PC-3 (cell line): ENCODE measurements at places on chromosomes 4 and X. TPM values are rescaled to one million over a fixed set of nuclear protein-coding genes. Genes with fewer than 3 reads are reported as not detected.
A peak's percentile ranks its signal among the peaks of the same experiment; 100 is the strongest.

FGG gene
- total RNA-seq, result not detected in 2 replicates

MAB21L2 gene
- total RNA-seq, result not detected in 2 replicates

TEX13A gene
- total RNA-seq, result not detected in 2 replicates

CENPVL2 gene
- total RNA-seq, result not detected in 2 replicates

F9 gene
- total RNA-seq, result not detected in 2 replicates

PPEF1 gene
- total RNA-seq, result not detected in 2 replicates

GAB3 gene
- 3.1 TPM in 1 of 2 replicates, not detected in the other for total RNA-seq

MAGEB10 gene
- not detected in 2 replicates for total RNA-seq

HHIP gene
- 1.2 and 2.3 TPM in 2 replicates for total RNA-seq

OPRPN gene
- total RNA-seq, result not detected in 2 replicates

VCX3A gene
- total RNA-seq, result not detected in 2 replicates

IL2RG gene
- not detected in 2 replicates for total RNA-seq

DSPP gene
- 0.04 TPM in 1 of 2 replicates, not detected in the other for total RNA-seq

GRCh38 chr4:151129796-151130195 lies 30.4 kb downstream of the RPS3A start:
- H3K36me3 ChIP-seq, result peaks cover 5% of the 10 kb centered on the region; the same call in 1 of the 2 replicates
- H3K4me3 ChIP-seq, result no peak overlapping the region
- no peaks in the 10 kb centered on the region for H3K4me1 ChIP-seq

GRCh38 chr4:182576601-182577289 lies 333.5 kb downstream of the TENM3 start:
- H3K27ac ChIP-seq, result no peak overlapping the region
- H3K4me3 ChIP-seq, result no peak overlapping the region
- H3K36me3 ChIP-seq, result no peaks in the 10 kb centered on the region
- DNase-seq, result no peak
- no peaks in the 10 kb centered on the region for H3K27me3 ChIP-seq
- H3K4me1 ChIP-seq, result peaks cover 4% of the 10 kb centered on the region; the same call in 1 of the 2 replicates

GRCh38 chr4:130825284-130825683 lies 1729.3 kb downstream of the C4orf33 start:
- no peak for DNase-seq
- no peaks in the 10 kb centered on the region for H3K36me3 ChIP-seq
- no peak overlapping the region for H3K4me3 ChIP-seq
- no peaks in the 10 kb centered on the region for H3K27me3 ChIP-seq

DNA sequence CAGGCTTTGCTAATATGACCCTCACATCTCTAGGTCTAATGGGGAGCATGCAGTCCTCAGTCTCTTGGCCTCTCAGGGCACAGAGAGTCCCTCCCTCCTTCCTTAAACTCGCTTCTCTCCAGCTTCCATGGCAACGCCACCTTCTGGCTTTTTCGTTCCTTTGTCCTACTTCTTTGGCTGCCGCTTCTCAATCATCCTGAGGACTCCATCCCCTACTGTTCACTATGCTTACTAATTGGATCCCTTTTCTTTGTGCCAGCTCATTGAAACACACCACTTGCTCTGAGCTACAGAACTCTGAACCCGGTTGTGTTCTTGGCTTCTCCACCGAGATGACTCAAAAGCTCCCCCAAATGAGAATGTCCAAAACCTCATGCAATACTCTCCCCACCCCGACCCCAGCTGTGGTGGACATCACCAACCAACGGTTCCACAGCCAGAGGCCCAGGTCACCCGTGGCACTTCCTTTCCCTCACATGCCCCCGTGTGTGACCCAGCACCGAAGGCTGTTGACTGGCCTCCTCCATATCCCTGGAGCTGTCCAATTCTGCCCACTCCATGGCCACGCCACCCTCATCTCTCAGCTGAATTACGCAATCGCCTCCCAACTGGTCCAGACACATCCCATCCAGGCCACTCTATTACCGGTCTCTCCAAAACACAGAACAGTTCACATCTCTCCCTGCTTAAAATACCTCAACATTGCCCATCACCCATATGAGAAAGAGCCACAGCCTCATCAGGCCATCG lies 34.7 kb downstream of the CRMP1 start:
- no peaks in the 10 kb centered on the region for H3K36me3 ChIP-seq
- DNase-seq, result no peak
- no peak overlapping the region for H3K27ac ChIP-seq
- peaks cover 2% of the 10 kb centered on the region; the same call in 1 of the 2 replicates for H3K4me1 ChIP-seq
- H3K27me3 ChIP-seq, result peaks cover 5% of the 10 kb centered on the region; the same call in 1 of the 2 replicates

- no peaks in the 10 kb centered on the region for H3K27me3 ChIP-seq
- H3K4me1 ChIP-seq, result no peaks in the 10 kb centered on the region
- no peak overlapping the region for H3K4me3 ChIP-seq
These were observed 633.5 kb downstream of the RAPGEF2 start for GRCh38 chr4:159736411-159736810.

GRCh38 chrX:21529771-21530170 lies 128.4 kb downstream of the KLHL34 start:
- H3K4me1 ChIP-seq, result peaks cover 27% of the 10 kb centered on the region
- DNase-seq, result peak; percentile 70

DNA sequence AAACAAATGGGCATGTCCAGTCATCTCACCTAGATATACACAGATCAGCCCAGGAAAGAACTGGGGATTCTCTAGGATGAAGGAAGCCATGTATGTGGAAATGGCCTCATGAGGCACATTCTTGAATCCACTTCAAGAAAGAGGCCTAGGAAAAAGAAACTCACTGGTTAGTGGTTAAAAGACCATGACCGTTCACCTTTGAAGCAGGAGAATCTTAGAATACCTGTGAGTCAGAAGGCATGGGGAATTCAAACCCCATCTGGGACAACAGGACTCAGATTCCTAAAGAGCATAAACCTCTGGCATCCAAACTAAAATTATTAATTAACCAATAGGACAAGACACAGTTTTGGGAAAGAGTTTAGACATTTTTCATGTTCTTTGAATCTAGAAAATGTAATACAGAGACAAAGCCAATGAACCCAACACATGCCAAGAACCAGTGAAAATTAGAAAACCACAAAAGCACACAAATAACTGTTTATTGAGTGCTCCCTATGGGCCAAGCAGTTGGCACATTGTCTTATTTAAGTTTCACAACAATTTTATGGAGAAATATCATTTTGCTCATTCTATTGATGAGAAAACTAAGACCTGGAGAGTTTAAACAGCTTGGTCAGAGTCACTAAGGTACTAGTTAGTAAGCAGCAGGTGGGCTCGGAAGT lies 97.5 kb downstream of the NPNT start:
- H3K4me3 ChIP-seq, result no peak overlapping the region
- peaks cover 33% of the 10 kb centered on the region for H3K4me1 ChIP-seq
- no peaks in the 10 kb centered on the region for H3K27me3 ChIP-seq
- H3K27ac ChIP-seq, result no peak overlapping the region

GRCh38 chr4:89108091-89108490 lies 3.2 kb upstream of the TIGD2 start:
- H3K4me1 ChIP-seq, result peaks cover 16% of the 10 kb centered on the region
- no peak for DNase-seq
- H3K36me3 ChIP-seq, result 0 out of 2 replicates have a peak, but pooled peaks cover 2% of the 10 kb centered on the region

- peak; percentile 33 for DNase-seq
- H3K4me1 ChIP-seq, result no peaks in the 10 kb centered on the region
- no peak overlapping the region for H3K27ac ChIP-seq
- no peaks in the 10 kb centered on the region for H3K36me3 ChIP-seq
- H3K4me3 ChIP-seq, result no peak overlapping the region
These were observed 397.9 kb downstream of the PPP3CA start for GRCh38 chr4:100949350-100949935.

GRCh38 chrX:1102786-1103185 lies 109.7 kb downstream of the CRLF2 start:
- no peak overlapping the region for H3K4me3 ChIP-seq
- no peaks in the 10 kb centered on the region for H3K27me3 ChIP-seq
- H3K4me1 ChIP-seq, result no peaks in the 10 kb centered on the region
- DNase-seq, result no peak
- H3K36me3 ChIP-seq, result no peaks in the 10 kb centered on the region

DNA sequence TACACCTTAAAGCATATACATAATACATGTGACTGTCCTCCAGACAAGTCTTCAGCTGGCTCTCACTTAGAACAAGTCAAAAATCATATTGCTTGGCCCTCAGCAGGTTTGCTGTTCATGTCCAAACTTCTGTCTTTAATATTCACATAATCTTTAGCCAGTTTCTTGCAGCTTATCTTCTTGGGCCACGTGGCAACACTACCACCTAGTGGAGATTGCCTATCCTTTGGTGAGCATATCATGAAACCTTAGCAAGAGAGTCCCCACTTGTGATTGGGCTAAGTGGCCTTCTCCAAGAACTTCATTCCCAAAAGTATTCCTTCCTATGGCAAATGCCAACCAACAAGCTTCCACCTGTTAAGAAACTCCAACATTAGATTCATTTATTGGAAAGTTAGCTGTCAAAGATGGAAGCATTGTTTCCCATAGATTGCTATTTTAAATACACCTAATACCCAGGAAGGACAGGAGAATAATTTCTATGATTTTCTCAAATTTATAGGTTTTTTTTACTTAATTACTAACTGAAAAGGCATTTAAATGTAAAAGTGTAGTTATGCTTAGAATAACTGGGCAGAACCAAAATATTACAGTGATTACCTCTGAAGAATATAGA lies 231.9 kb upstream of the INTU start:
- H3K27me3 ChIP-seq, result no peaks in the 10 kb centered on the region
- H3K4me1 ChIP-seq, result no peaks in the 10 kb centered on the region
- no peak overlapping the region for H3K4me3 ChIP-seq
- no peak overlapping the region for H3K27ac ChIP-seq
- peak; percentile 68 for DNase-seq
- no peaks in the 10 kb centered on the region for H3K36me3 ChIP-seq

GRCh38 chr4:156805696-156806095 lies 165.9 kb downstream of the PDGFC start:
- no peaks in the 10 kb centered on the region for H3K36me3 ChIP-seq
- peaks cover 13% of the 10 kb centered on the region for H3K4me1 ChIP-seq
- H3K4me3 ChIP-seq, result no peak overlapping the region
- H3K27ac ChIP-seq, result no peak overlapping the region
- H3K27me3 ChIP-seq, result no peaks in the 10 kb centered on the region
- no peak for DNase-seq

GRCh38 chrX:41452565-41453356 lies 5.6 kb downstream of the NYX start:
- H3K4me1 ChIP-seq, result peaks cover 8% of the 10 kb centered on the region
- no peaks in the 10 kb centered on the region for H3K27me3 ChIP-seq
- H3K27ac ChIP-seq, result no peak overlapping the region
- H3K36me3 ChIP-seq, result no peaks in the 10 kb centered on the region

- H3K4me1 ChIP-seq, result no peaks in the 10 kb centered on the region
- no peaks in the 10 kb centered on the region for H3K36me3 ChIP-seq
- H3K27ac ChIP-seq, result no peak overlapping the region
- peaks cover 12% of the 10 kb centered on the region; the same call in 1 of the 2 replicates for H3K27me3 ChIP-seq
These were observed 80.8 kb downstream of the HMGN5 start for GRCh38 chrX:81120936-81121371.

DNA sequence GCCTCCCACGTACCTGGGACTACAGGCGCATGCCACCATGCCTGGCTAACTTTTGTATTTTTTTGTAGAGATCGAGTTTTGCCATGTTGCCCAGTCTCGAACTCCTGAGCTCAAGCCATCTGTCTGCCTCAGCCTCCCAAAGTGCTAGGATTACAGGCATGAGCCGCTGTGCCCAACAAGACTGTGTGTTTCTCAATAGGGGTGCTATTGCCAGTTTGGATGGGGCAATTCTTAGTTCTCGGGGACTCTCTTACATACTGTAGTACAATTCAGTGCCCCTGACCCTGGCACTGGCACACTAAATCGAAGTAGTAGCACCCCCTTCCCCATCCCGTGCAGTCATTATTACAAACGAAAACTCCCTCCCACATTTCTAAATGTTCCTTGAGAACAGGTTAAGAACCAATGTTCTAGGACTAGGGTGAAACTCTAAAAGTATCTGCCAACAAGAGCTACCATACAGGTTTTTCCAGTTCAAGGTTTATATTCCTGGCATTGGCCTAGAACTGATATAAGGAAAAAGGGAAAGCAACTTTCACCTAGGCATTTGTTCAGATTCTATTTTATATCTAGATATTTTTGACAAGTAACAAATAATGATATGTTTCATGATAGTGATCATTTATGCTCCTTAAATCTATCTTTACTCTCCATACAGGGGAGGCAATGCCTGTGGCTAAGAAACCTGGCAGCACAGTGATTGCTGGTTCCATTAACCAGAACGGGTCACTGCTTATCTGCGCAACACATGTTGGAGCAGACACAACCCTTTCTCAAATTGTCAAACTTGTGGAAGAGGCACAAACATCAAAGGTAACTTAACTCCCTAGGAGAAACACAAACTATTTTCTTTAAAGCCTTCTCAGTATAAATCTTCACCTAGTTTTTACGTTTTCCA lies 50.4 kb upstream of the PGAM4 start:
- peak; percentile 73 for DNase-seq
- H3K27ac ChIP-seq, result no peak overlapping the region

- H3K36me3 ChIP-seq, result peaks cover 4% of the 10 kb centered on the region; the same call in 1 of the 2 replicates
- H3K4me3 ChIP-seq, result no peak overlapping the region
- H3K4me1 ChIP-seq, result peaks cover 36% of the 10 kb centered on the region
- DNase-seq, result peak; percentile 63
These were observed 150.8 kb upstream of the DIPK2B start for GRCh38 chrX:45351478-45351877.

DNA sequence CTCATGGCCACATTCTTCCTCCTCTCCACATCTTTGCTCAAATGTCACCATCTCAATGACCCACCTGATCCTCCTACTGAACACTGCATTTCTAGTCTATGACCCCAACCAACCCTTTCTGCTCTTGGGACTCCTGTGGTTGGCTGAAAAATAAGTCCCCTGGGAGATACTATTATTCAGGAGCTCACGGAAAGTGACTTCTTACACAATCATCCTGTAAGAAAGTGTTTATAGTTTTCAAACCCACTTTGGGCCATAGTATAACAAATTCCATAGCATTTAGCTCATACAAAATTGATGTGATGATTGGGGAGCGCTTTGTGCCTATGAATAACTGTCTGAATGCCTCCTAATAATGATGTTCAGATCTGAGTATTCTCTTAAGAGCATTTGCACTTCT lies 161.4 kb upstream of the HS3ST1 start:
- H3K27me3 ChIP-seq, result no peaks in the 10 kb centered on the region
- H3K36me3 ChIP-seq, result no peaks in the 10 kb centered on the region
- peaks cover 23% of the 10 kb centered on the region for H3K4me1 ChIP-seq
- DNase-seq, result no peak
- H3K4me3 ChIP-seq, result no peak overlapping the region

DNA sequence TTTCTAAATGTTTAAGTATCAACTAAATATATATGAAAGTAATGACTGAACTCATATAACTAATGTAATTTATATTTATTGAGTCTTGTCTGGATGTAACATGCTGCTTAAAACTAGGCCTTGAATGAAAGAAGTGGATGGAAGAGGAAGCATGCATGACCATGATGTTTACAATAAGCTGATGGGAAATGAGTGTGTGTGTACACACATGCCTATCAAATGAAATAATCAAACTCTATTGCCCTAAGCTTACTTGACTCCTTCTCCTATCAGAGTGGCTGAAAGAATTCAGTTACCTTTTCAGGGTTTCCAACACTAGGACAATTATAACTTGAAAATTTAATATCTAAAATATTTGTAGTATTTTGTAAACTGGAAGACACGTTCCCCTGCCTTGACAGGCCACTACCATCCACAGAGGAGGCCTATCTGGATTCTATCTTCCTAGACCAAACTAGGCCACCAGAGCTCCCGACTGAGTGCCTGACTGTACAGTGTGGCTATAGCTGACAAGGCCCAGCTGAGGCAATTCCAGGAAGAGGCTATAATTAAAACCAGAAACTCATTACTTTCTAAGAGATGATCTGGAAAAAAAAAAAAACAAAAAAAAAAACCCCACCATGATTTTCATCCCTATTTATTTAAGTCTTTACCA lies 7.6 kb downstream of the ARSJ start:
- H3K4me3 ChIP-seq, result no peak overlapping the region
- H3K27me3 ChIP-seq, result no peaks in the 10 kb centered on the region
- peaks cover 12% of the 10 kb centered on the region for H3K36me3 ChIP-seq
- H3K27ac ChIP-seq, result peak overlapping the region; percentile 63
- DNase-seq, result peak; percentile 69

GRCh38 chrX:153948002-153948466 lies 3.6 kb upstream of the RENBP start:
- H3K27me3 ChIP-seq, result no peaks in the 10 kb centered on the region
- no peaks in the 10 kb centered on the region for H3K4me1 ChIP-seq
- H3K4me3 ChIP-seq, result no peak overlapping the region
- peaks cover 21% of the 10 kb centered on the region for H3K36me3 ChIP-seq
- DNase-seq, result no peak
